Bronchus fibroblast of lung (primary cell): ENCODE measurements at places on chromosomes 1 and 21. TPM values are rescaled to one million over a fixed set of nuclear protein-coding genes. Genes with fewer than 3 reads are reported as not detected.

Gene OR2M3
- not detected in 2 replicates for total RNA-seq

Gene MATN1
- total RNA-seq = not detected in 2 replicates

Gene LYPD8
- not detected in 2 replicates for total RNA-seq

Gene DCST1
- total RNA-seq = not detected in 2 replicates

Gene OR2G6
- not detected in 2 replicates for total RNA-seq

Gene CHI3L1
- 0.50 and 0.59 TPM in 2 replicates for total RNA-seq

Gene CIART
- 0.74 and 1.0 TPM in 2 replicates for total RNA-seq

Gene KCNK2
- 4.4 and 4.8 TPM in 2 replicates for total RNA-seq

Gene NEXN
- 6.4 and 9.2 TPM in 2 replicates for total RNA-seq

Gene CD1C
- not detected in 2 replicates for total RNA-seq

Gene KCNN3
- total RNA-seq = not detected in 2 replicates

Gene LY9
- not detected in 2 replicates for total RNA-seq

Gene GRIK1
- not detected in 2 replicates for total RNA-seq

Gene WLS
- total RNA-seq = 36.5 and 38.9 TPM in 2 replicates

Gene SPRR1A
- total RNA-seq = not detected in 2 replicates

Gene BSDC1
- 45.6 and 53.1 TPM in 2 replicates for total RNA-seq

Gene OR2L8
- not detected in 2 replicates for total RNA-seq

Gene ITPKB
- total RNA-seq = 3.1 and 3.7 TPM in 2 replicates

Gene ANGPTL1
- total RNA-seq = 0.30 and 0.34 TPM in 2 replicates

Gene RNF223
- not detected in 2 replicates for total RNA-seq

Gene OR14K1
- not detected in 2 replicates for total RNA-seq

Gene SHISAL2A
- total RNA-seq = not detected in 2 replicates

Gene CFAP107
- not detected in 2 replicates for total RNA-seq

Gene SLC30A7
- total RNA-seq = 15.9 and 23.2 TPM in 2 replicates

Gene KPRP
- not detected in 2 replicates for total RNA-seq

Gene RAB7B
- 3.2 and 3.4 TPM in 2 replicates for total RNA-seq

Gene PTGFRN
- 7.0 and 10.4 TPM in 2 replicates for total RNA-seq

Gene GPATCH2
- total RNA-seq = 5.8 and 7.7 TPM in 2 replicates

Gene RNU1-4
- total RNA-seq = under 0.01 TPM in 1 of 2 replicates, not detected in the other

Gene C1orf105
- total RNA-seq = not detected in 2 replicates

Gene BARHL2
- not detected in 2 replicates for total RNA-seq

Gene GPR25
- total RNA-seq = not detected in 2 replicates

Gene MARK1
- total RNA-seq = 0.89 and 1.2 TPM in 2 replicates

Gene OR2T33
- not detected in 2 replicates for total RNA-seq

Gene PTAFR
- total RNA-seq = under 0.01 and 0.34 TPM in 2 replicates

Gene KIF21B
- total RNA-seq = 3.0 and 3.3 TPM in 2 replicates

Gene OR6K3
- total RNA-seq = not detected in 2 replicates

Gene MSH4
- not detected in 2 replicates for total RNA-seq

Gene AADACL4
- not detected in 2 replicates for total RNA-seq

Gene PLOD1
- total RNA-seq = 165 and 172 TPM in 2 replicates

Gene AVPR1B
- total RNA-seq = not detected in 2 replicates

Gene TSTD1
- 4.2 and 4.6 TPM in 2 replicates for total RNA-seq

Gene ADCY10
- not detected in 2 replicates for total RNA-seq

Gene PGLYRP3
- total RNA-seq = not detected in 2 replicates

Gene INTS11
- total RNA-seq = 112 and 113 TPM in 2 replicates

Gene NTRK1
- not detected in 2 replicates for total RNA-seq

Gene SPATA21
- not detected in 2 replicates for total RNA-seq

Gene RRP15
- 3.3 and 6.1 TPM in 2 replicates for total RNA-seq

Gene PTPN14
- total RNA-seq = 16.5 and 19.2 TPM in 2 replicates

Gene LRRC39
- 0.15 and 0.34 TPM in 2 replicates for total RNA-seq

Gene TDRD10
- total RNA-seq = not detected in 2 replicates

Gene PEX19
- total RNA-seq = 42.1 and 52.5 TPM in 2 replicates

Gene DTL
- 20.8 and 23.8 TPM in 2 replicates for total RNA-seq
